ENCODE measurements at places on chromosomes 3 and 15.

DNA sequence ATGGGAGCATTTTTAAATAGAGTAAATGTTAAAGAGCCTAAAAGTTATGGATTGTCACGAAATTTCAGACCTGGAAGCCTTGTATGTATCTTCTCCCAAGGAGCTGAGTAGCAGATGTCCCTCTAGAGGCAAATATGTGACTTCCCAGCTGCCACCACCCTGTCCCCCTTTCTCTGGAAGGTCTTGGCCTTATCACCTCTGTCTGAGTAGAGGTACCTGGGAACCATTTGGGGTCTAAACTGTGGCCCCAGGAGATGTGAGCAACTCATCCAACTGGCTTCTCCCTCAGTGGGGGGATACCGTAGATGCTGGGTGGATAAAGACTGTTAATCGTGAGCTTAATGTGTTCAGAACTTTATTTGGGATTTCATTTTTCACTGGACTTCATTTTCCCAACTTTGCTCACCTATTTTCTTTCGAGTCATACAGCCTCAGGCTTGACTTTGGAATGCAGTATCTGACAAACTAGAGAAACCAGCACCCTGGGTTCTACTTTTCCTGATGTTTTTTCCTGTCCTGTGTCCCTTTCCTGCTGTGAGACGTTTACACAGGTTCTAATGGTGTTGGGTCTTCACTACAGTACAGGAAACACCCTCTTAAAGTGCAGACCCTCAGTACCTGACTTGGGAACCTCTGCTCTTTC, 53.3 kb upstream of the CCR4 start:
- DNase-seq = no peak

- no peak for DNase-seq
These were observed 40.5 kb downstream of the COL6A6 start for GRCh38 chr3:130557336-130558035.

GRCh38 chr3:186815435-186815834, 9.2 kb upstream of the RFC4 start:
- peak; percentile 58 for DNase-seq

DNA sequence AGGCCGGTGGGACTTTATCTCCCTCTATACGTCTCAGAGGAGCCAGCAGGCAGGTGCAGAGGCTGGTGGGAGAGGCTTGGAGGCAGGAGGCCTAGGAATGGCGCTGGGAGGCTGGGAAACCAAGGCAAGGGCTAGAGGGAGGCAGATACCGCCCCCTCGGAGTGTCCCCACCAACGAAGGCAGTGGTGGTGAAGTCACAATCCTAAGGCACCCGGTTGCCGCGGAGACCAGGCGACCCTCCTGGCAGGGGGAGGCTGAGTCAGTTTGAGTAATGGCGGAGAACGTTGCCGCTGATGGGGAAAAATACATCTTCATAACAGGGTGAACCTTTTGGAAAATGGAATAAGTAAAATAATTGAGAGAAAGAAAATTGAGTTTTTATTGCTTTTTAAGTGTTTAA, 29.9 kb upstream of the CACNA2D2 start:
- DNase-seq = no peak

- no peak for DNase-seq
These were observed 36.9 kb downstream of the GALNT15 start for GRCh38 chr3:16211176-16211904.

Measured in fibroblast of gingiva (primary cell).